Ovary (tissue), 10 donors: ENCODE measurements at places on chromosomes 1 and 21. TPM values are rescaled to one million over a fixed set of nuclear protein-coding genes. Genes with fewer than 3 reads are reported as not detected.
A peak's percentile ranks its signal among the peaks of the same experiment; 100 is the strongest.

GRCh38 chr1:100230765-100231164, 18.9 kb downstream of the DBT start:
- DNase-seq, result no peak

GRCh38 chr1:233613252-233614172, at the start of gene KCNK1:
TSS of gene KCNK1 (plus strand) at chr1:233614106. CDS start at chr1:233614172, 66 bp downstream.
- peak; percentile 84 for DNase-seq

- peak; percentile 63 for DNase-seq
Observed at GRCh38 chr1:86503406-86504136, 34.8 kb downstream of the CLCA1 start.

DNA sequence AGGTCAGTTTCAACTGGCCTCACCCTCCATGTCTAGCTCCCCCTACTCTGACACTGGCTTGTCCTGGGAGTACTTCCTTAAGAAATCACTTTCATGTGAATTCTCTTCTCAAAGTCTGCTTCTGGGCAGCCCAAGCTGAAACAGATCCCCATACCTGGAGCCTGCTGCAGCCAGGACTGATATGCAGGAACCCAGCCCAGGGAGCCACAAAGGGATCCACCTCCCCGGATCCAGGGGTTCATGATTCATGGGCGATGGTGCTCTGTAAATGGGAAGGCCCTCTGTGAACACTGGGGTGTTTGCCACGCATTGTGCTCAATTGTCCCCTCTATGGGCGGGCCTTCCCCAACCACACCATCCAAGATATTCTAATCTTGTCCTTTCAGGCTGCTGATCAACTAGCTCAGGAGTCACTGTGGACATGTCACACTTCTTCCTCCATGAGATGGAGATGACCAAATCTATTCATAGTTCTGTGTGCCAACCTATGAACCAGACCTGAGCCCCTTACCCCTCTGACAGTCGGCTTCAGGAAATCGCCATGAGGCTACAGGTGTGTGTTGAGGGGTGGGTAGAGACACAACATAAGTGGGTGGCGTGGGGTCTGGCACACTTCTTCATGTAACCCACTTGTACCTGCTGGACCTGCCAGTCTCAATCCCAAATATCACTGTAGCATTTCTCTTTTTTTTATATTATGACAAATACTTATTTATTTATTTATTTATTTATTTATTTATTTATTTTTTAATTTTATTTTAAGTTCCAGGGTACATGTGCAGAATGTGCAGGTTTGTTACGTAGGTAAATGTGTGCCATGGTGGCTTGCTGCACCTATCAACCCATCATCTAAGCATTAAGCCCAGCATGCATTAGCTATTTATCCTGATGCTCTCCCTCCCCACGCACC, 41.8 kb downstream of the RUNX3 start:
- peak; percentile 2 for DNase-seq

DNA sequence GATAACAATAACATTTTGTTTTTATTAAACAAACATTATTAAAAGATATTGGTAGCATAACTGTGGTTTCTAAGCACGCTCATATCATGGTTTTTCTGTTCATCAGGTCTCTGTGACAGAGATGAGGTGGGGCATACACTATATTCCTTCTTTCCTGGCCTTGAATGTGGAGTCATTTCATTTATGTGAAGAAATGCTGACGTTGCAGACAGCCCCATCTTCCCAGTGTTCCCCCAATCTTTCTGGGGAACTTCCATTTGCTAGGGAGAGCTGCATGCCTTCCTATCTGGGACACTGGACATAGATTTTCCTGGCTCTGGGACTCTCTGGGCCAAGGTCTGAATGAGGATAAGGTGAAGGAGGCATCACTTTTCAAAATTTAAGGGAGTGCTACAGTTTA, 30.4 kb downstream of the PIGM start:
- DNase-seq, result no peak

DNA sequence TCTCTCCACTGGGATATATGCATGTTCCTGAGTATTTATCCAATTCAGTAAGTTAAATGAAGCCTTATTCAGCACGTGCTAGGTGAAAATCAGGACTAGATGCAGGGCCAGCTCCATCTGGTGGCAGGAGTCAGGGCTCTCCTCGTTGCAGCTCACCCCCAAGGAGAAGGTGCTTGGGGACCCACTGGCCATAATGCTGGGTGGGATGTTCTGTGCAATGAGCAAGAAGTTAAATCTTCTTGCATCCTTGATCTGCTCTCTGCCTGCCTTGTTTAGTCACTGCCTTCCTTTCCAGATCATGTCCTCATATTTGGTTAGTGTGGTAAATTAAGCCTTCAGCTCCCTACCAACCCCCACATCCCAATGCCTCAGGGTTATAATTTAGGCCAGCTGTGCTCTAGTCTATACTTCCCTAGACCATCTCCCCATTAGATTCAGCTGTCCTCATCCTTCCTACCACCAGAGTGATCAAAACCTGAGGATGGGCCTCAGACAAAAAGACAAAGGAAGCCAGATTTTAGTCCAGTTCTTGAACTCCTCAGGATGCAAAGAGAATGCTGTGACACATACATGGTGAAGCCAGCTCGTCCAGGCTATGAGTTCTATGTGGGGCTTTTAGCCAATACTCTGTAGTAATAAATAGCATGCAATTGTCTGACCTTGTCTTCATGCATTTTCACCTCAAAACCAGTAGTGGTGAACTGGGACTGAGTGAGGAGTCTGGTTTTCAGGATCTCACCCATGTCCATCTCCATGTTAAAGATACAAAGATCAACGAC, 55.9 kb downstream of the SEC16B start:
- no peak for DNase-seq

DNA sequence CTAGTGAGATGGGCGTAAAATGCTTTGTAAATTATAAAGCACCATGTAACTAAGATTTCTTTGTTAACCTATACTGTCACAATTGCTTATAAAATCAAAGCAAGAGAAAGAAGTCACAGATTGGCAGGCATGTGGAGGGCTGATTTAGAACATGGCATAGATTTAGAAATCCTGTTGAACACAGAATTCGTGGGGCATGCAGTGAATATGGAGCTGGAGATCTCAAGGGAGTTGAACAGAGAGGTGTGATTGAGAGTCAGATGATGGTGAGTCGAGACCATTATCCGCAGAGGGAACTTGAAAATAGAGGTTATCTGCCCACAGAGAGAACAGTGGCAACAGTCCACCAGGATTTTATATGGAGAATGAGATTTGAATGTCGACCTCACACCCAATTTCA, 27.6 kb downstream of the PBX1 start:
- DNase-seq, result no peak

Gene SPRR3
- total RNA-seq, result 0.85 TPM

Gene GSTM5
- 95.8 TPM for total RNA-seq

Gene TRIM67
- total RNA-seq, result not detected

Gene RAB3B
- total RNA-seq, result 2.9 TPM
